ENCODE measurements at places on chromosomes 7 and 10.

DNA sequence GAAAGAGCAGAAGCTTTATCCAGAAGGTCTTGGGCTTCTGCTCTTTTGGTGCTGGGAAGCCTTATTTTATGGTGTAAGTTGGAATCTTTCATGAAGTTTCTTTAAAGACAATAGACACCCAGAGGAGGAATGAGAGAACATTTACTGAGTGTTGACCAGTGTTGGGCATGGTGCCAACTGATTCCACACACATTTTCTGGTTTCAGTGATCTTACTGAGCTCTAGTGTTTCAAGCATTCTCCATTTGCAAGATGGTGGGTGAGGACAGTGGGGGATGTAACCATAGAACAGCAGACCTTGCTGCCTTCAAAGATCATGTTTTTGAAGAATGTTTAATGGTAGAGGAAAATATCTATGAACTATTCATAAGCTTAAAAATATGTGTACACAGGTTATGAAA, 114.6 kb downstream of the LRMDA start:
- DNase-seq: no peak

GRCh38 chr10:70477661-70478162, 855 bp upstream of the PALD1 start:
- DNase-seq: no peak

DNA sequence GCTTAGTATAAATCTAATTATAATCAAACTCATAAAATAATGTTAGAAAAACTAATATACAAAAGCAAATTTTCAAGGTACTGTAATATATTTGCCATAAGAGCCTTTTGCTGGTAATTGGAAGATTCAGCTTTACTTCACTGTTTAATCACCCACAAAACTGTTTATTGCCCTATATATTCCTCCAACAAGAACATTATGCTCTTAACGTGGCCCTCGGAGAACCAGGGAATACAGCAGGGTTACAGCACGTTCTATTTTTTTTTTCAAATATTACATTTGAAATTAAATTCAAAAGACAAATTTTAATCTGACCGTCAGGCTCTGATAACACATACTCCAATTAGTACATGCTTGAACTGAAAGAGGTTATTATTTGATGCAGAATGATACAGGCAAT, 336.3 kb upstream of the LRRN3 start:
- no peak for DNase-seq

DNA sequence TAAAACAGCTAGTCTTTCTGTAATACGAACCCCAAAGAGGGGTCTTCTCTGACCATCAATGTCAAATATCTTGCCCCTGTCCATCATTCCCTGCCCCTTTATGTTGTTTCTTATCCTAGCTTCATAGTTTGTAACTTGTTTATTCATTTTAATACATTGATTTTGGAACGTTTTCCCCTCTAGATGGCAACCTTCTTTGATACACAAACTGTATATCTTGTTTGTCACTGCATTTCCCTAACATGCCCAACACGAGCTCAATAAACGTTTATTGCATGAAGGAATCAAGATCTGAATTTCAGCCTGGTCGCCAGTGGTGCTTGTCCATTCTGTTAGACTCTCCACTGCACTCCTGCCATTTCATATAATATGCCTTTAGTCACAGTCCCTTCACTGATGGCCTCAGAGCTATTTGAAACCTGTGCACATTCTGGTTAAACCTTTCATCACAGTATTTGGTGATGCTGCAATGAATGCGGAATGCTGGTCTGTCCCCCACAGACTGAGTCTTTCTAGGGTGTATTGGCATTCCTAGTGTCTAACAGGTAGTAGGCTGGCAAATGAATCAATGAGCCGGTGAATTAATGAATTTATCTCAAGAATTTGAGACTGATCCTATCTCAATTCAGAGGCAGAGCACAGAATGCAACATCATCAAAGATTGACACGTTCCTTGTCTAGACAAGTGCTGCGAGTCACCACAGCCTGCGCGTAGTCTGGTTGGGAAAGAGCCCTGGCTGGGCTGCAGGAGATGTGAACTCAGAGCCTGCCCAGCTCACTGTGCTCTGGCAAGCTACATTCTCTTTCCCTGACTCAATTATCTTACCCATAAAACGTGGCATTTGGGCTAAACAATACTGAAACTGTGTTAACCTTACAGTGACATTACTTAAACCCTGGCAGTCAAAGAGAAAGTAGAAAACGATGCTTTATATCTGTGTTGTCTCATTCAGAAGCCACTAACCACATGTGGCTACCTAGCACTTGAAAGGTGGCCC, 55.2 kb upstream of the FRMD4A start:
- DNase-seq: no peak

DNA sequence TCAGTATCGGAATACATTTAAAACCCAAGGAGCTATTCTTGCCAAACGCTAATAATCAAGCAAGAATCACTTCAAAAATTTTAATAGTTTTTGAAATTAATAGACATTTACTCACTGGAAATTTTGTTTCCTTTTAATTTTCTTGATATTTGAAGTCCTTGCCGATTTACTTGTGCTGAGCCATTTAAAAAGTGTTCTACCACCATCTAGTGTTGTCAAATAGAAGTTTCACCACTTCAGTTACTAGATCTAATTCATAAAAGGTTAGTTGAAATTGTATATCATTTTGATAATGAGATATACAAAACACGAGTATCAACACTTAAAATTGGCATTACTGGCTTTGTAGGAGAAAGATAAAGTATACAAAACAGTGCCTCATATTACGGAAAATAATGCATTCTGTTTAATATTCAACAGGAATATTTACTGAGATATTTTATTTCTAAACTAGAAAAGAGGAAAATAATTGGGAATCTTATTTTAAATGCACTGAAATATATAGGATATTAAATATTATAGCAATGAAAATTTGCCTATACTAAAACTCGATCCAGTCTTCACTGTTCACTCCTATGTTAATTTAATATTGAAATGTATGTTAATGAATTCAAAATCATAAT, 664.8 kb upstream of the SEMA3D start:
- DNase-seq: peak; percentile 9

DNA sequence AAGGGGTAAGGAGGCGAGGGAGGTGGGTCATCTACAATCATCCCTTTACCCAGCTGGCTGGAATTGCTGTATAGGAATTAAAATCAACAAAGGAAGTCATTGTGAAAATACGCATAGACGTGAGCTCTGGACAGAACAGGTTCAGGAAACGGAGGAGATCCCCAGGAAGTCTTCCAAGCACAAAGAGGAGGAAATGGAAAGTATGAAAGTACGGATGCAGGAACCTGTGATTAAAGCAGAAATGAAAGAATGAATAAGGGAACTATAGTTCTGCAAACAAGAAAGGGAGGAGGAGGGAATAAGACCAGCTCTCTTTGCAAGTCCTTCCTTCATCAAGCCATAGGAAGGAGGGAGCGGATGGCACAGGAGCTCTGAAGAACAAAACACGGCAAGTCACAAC, 61.8 kb downstream of the PYROXD2 start:
- DNase-seq: no peak

- DNase-seq: no peak
Observed at GRCh38 chr10:52526251-52526823, 212.3 kb downstream of the DKK1 start.

DNA sequence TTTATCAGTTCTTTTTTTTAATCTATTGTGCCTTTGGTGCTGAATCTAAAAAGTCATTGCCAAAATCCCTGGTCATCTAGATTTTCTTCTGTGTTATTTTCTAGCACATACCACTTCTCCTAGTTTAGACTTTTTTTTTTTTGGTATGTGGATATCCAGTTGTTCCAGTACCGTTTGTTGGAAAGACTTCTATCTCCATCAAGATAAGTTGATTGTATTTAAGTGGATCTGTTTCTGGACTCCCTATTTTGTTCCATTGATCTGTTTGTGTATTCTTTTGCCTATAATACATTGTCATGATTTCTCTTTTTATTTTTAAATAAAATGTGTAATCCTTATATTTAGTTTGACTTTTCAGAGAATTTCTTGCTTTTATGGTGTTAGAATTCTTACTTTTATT, 35.5 kb downstream of the RSBN1L start:
- no peak for DNase-seq

- DNase-seq: no peak
Observed at GRCh38 chr7:143948733-143949132, 5.9 kb upstream of the OR2F1 start.

DNA sequence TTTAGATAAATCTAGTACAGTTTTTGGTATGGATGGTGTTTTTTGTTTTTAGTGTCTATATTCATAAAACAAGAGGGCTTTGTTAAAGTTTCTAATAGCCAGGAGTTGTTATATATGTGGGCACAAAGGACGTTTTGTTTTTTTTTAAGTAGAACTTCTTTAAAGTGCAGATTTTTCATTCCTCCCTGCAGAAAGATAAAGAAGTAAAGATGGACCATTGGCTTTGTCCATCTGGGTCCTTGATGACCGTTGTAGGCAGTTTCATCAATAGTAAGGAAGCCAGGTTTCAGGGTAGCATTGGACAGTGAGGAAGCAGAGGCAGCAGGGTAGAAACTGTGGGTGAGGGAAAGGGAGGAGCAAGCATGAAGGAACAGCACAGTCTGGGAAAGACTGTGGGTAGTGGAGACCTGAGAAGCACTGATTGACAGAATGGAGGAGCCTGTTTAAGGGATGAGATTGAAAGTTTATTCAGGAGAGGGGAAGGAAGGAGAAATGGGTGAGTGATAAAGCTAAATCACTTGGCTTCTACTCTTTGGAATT, 5.3 kb downstream of the CALU start:
- DNase-seq: no peak

Measured in COR-L47 (cell line).